Natural killer cell treated with Interleukin-12 subunit alpha and Interleukin-12 subunit beta and Interleukin-15 and Interleukin-18, amount 100 ng/mL, for 72 hours (primary cell): ENCODE measurements at places on chromosomes 3 and 15.

DNA sequence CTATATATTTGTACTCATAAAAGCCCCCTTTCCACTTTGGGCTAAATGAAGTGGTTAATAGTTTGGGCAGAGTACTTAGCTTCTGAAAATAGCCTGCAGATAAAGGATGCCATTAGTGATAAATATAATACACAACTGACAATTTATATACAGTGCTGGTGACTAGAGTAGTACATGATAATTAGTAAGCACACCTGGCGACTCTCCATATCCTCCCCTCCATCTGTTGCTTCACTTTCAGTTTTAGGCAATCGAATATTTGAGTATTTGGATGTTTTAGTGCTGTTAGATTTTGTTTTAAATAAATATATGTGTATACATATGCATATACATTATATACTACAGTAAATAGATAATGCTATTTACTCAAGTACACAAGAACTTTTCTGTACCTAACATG, 35.9 kb upstream of the CHMP2B start:
- no peak for DNase-seq
- H3K27me3 ChIP-seq = peaks cover 16% of the 10 kb centered on the region
- H3K27ac ChIP-seq = no peak overlapping the region
- H3K4me1 ChIP-seq = no peaks in the 10 kb centered on the region

DNA sequence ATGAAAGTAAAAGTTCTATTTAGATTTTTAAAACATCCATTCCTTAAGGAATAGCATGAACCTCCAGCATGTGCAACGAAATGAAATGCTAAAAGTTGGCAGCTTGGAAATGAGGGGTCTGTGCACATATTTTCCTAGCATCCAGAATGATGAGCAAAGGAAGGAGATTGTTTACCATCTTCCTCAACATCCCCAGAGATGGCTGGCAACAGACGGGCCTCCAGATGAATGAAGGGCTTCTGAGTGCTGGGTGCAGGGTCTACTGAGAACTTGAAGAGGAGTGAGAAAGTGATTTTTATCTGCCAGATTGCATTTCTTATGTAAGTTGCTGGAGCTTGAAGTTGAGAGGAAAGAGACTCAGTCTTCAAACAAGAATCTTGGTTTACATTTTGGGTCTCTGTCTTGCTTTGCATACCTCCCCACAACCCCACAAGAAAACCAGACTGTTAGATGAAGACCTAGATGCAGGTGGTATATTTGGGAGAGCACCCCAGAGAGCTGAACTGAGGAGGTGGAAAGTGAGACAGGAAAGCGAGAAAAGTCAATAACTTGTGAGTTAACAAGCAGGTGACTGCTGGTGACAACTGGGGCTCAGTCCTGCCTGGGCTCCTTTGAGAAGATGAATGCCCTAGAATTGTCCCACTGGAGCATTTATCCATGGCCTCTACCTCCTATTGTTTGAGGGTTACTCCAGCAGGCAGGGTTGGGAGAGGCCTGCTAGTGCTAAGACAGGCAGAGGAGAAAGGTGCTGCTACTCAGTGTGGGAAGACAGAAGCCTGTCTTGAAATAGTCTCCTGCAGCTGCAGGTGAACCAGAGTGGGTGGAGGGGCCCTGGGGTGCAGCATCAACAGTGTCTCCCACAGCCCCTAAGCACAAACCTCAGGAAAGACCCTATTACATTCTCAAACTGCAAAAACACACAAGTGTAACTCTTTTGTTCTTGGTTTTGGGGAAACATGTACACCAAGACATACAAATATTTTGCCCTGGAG, 10.5 kb upstream of the CCK start:
- no peak for DNase-seq
- no peaks in the 10 kb centered on the region for H3K4me1 ChIP-seq
- H3K36me3 ChIP-seq = peaks cover 8% of the 10 kb centered on the region
- H3K27me3 ChIP-seq = peaks cover 22% of the 10 kb centered on the region
- no peak overlapping the region for H3K27ac ChIP-seq
- no peak overlapping the region for H3K4me3 ChIP-seq

GRCh38 chr3:14457481-14457880, 55.1 kb downstream of the SLC6A6 start:
- H3K27me3 ChIP-seq = no peaks in the 10 kb centered on the region
- no peak overlapping the region for H3K27ac ChIP-seq
- H3K4me1 ChIP-seq = peaks cover 15% of the 10 kb centered on the region
- no peak for DNase-seq

GRCh38 chr3:161630794-161631193, 134.2 kb downstream of the OTOL1 start:
- no peak for DNase-seq
- no peaks in the 10 kb centered on the region for H3K27me3 ChIP-seq
- H3K4me3 ChIP-seq = no peak overlapping the region
- no peaks in the 10 kb centered on the region for H3K4me1 ChIP-seq

- peak overlapping the region; percentile 68 for H3K4me3 ChIP-seq
- no peaks in the 10 kb centered on the region for H3K27me3 ChIP-seq
- no peak for DNase-seq
- H3K27ac ChIP-seq = peak overlapping the region; percentile 89
These were observed 70.2 kb downstream of the APBA2 start for GRCh38 chr15:28955993-28956421.

DNA sequence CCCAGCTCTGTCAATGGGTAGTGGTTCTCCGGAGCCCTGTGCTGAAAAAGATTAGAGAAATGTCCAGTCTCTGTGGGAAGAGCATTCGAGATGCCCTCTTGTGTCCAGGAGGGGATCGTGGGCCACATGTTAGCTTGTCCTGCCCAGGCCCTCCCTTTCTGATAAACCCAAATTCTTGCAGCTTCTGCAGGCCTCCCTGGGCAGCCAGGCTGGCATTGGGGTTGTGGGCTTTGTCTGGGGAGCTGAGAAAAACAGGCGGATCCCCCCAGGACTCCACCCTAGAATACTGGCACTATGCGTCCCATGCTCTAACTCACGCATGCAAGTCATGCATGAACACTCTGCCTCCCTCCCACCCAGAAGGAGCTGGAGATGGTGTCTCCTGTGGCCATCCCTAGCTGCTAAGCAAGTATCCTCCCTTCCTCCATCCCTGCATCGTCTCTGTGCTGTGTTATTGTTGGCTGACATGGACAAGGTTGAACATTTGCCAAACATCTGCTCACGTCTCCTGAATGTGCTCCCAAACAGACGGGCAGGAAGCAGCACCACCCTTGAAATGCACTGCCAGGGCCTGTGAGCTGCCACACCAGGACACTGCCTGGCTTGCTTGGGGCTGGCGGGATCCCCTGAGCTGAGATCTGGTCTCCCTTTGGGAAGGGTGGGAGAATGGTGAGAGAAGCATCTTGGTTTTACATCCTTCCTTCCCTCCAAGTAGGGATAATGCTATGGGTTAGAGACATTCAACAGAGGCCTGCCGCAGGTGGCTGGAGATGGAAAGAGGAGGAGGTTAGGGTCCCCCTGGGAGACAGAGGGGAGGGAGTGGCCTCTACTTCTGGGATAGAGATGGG, 26.5 kb downstream of the CFAP161 start:
- no peak for DNase-seq
- no peak overlapping the region for H3K4me3 ChIP-seq
- no peaks in the 10 kb centered on the region for H3K36me3 ChIP-seq
- H3K27me3 ChIP-seq = peaks cover 17% of the 10 kb centered on the region
- no peak overlapping the region for H3K27ac ChIP-seq
- H3K4me1 ChIP-seq = peaks cover 27% of the 10 kb centered on the region

GRCh38 chr3:138937690-138938055, 9.3 kb downstream of the FOXL2 start:
- DNase-seq = no peak
- H3K36me3 ChIP-seq = no peaks in the 10 kb centered on the region
- peaks cover 12% of the 10 kb centered on the region for H3K4me1 ChIP-seq
- H3K27me3 ChIP-seq = peaks cover 63% of the 10 kb centered on the region
- H3K27ac ChIP-seq = no peak overlapping the region

DNA sequence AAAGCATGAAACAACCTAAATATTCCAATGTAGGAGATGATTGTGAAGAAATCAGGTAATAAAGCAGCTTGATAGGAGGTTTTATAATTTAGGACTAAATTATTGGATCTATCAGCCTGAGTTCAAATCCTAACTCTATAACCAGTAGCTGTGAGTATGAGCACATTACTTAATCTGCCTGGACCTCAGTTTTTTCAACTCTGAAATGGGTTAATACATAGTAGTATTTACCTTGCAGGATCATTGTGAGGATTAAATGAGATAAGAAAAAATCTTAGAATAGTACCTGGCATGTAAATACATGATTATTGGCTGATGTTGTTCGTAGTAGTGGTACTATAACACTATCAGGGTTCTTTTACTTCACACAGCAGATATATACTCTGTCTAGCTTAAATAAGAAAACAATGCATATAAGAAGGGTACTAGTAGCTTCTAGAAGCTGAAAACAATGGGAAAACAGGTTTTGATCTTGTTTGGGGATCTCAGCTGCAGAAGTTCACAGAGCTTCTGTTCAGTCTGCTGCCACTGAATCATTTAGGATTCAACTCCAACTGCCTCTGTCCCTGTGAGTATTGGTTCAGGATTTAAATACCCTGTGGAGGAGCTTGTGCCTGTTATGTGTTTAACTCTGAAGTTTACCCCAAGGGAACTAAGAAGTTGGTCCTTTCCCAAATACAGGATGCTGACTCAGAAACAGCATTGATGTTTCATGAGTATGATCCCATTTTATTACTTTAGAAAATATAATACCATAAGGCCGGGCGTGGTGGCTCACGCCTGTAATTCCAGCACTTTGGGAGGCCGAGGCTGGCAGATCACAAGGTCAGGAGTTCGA, 34.2 kb downstream of the KAT2B start:
- H3K4me1 ChIP-seq = peaks cover 31% of the 10 kb centered on the region
- H3K27ac ChIP-seq = peak overlapping the region; percentile 39
- H3K27me3 ChIP-seq = no peaks in the 10 kb centered on the region

DNA sequence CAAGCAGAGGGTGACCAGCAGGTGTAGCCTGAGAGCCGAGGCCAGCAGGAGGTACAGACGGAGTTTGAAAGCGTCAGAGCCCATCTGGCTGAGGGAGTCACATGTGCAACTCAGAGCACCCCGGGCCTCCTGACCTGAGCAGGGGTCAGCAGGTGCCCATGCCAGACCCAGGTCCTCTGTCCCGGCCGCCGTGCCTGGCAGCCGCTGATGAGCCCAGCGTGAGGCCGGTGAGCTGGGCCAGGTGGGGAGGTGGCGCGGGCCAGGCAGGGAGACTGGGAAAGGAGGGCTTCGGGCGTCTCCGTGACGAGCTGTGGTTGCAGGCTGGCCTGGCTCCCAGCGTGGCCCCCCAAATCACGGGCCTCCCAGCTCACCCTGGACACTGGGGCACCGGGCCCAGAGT, 130.9 kb downstream of the CHSY1 start:
- H3K27ac ChIP-seq = peak overlapping the region; percentile 100
- H3K4me3 ChIP-seq = peak overlapping the region; percentile 94
- no peaks in the 10 kb centered on the region for H3K36me3 ChIP-seq
- H3K27me3 ChIP-seq = no peaks in the 10 kb centered on the region

GRCh38 chr3:55194376-55194775, 266.5 kb upstream of the LRTM1 start:
- no peaks in the 10 kb centered on the region for H3K4me1 ChIP-seq
- no peaks in the 10 kb centered on the region for H3K36me3 ChIP-seq
- H3K27ac ChIP-seq = no peak overlapping the region
- no peaks in the 10 kb centered on the region for H3K27me3 ChIP-seq
- H3K4me3 ChIP-seq = no peak overlapping the region

DNA sequence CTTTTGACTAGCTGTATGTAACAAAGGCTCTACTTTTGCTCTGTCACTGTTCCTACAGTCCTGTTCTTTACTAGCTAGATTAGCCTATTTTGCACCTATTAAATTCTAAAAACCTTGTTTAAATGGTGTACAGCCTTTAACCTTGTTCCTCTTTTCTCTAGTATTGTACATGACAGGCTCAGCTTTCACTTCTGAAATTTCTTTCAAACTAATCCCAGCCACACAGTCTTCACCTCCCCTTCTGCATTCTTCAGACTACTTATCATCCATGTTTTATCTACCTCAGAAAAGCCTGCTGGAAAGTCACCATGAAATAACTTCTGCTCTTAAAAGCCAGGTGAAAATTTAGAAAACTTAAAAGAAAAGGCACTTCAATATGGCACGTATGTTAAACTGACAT, 122.4 kb downstream of the NECTIN3 start:
- H3K36me3 ChIP-seq = no peaks in the 10 kb centered on the region
- H3K27ac ChIP-seq = no peak overlapping the region
- no peaks in the 10 kb centered on the region for H3K27me3 ChIP-seq
- no peak for DNase-seq
- H3K4me3 ChIP-seq = no peak overlapping the region

GRCh38 chr3:65524584-65524983, 514.1 kb downstream of the MAGI1 start:
- H3K4me3 ChIP-seq = no peak overlapping the region
- no peak for DNase-seq
- H3K27ac ChIP-seq = no peak overlapping the region
- no peaks in the 10 kb centered on the region for H3K36me3 ChIP-seq
- H3K4me1 ChIP-seq = no peaks in the 10 kb centered on the region

DNA sequence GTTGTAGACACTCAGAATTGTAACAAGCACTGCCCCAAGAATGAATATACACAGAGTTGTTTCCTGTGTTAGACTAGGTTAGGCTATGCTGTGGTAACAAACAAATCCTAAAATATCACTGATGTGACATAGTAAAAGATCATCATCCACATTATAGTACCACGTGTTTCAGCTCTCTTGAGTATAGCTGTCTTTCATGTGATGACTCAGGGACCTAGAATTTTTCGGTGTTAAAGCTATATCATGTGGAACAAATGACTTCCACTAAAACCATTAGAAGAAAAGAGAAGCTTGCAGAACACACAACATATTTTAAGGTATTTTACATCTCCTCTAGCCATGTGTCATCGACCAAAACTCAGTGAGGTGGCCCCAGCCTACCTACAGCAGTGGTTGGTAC, 307.9 kb upstream of the RBMS3 start:
- DNase-seq = no peak
- no peaks in the 10 kb centered on the region for H3K27me3 ChIP-seq
- no peak overlapping the region for H3K27ac ChIP-seq

DNA sequence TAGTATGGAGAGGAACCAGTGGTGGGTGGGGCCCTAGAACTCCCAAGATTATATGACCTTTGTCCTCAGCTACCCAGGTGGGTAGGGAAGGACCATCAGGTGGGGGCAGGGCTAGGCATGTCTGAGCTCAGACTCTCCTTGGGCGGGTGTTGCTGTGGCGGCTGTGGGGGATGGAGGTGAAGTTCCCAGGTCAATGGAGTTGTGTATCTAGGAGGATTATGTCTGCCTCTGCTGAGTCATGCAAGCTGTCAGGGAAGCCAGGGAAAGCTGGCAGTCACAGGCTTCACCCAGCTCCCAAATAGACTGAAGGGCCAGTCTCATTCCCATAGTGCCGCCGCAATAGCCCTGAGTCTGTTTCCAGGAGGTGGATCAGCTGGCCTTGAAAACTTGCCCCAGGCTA, 139.7 kb upstream of the CFAP20DC start:
- peaks cover 7% of the 10 kb centered on the region for H3K27me3 ChIP-seq
- H3K4me3 ChIP-seq = no peak overlapping the region
- H3K27ac ChIP-seq = no peak overlapping the region
- H3K4me1 ChIP-seq = no peaks in the 10 kb centered on the region
- DNase-seq = no peak
- H3K36me3 ChIP-seq = no peaks in the 10 kb centered on the region

- H3K4me3 ChIP-seq = no peak overlapping the region
- no peaks in the 10 kb centered on the region for H3K36me3 ChIP-seq
These were observed 289.1 kb upstream of the DNAJC19 start for GRCh38 chr3:181278468-181279238.
